ENCODE measurements at places on chromosomes 13 and 19. TPM values are rescaled to one million over a fixed set of nuclear protein-coding genes. Genes with fewer than 3 reads are reported as not detected.
A peak's percentile ranks its signal among the peaks of the same experiment; 100 is the strongest.

GRCh38 chr13:50574731-50575130 is 268.8 kb downstream of the DLEU7 start:
- DNase-seq = no peak

GRCh38 chr13:98942997-98943396 is 34.9 kb downstream of the DOCK9 start:
- no peak for DNase-seq

DNA sequence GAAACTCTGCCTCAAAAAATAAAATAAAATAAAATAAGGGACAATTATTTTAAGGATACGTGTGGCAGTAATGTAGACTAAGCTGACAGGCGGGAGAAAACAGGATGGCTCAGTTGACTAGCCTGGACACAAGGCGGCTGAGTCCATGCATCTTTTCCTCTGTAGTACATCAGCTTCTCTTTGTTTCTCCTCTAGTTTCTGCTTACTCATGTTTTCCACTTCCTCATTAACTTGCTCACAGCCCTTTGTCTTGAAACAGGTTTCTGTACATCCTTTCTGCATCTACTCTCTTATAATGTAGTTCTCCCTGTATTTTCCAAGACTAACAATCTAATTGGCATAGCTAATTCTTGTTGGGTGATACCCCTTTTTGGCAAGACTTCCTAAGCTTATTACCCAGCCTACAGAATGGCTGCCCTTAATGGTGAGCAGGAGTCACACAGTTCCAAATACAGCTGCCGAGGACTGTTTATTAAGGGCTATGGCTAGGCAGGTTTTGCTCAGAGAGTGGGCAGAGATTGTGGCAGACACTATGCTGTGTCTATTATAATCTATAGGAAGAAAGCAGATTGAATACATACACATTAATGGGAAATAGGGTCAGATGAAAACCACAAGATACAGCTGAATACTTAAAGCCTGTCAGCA is 58.7 kb upstream of the KLF5 start:
- no peak for DNase-seq

DNA sequence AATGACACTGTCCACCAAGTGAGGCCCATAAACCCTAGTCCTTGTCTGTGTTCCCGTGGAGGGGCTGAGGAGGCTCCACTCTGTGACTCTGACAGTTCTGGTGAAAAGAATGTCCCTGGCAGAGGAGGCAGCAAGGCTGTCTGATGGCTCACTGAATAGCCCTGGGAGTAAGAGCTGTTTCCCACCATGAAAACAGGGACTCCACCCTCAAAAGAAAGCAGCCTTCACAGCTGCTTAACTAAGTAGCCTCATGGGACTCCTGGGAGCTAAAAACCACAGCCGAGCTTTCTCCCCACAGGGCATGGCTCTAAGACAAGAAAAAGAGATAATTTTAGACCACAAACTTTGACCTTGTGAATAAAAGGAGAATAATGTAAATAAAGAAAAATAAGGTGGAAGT is 135.1 kb upstream of the FRY start:
- peak; percentile 34 for DNase-seq

DNA sequence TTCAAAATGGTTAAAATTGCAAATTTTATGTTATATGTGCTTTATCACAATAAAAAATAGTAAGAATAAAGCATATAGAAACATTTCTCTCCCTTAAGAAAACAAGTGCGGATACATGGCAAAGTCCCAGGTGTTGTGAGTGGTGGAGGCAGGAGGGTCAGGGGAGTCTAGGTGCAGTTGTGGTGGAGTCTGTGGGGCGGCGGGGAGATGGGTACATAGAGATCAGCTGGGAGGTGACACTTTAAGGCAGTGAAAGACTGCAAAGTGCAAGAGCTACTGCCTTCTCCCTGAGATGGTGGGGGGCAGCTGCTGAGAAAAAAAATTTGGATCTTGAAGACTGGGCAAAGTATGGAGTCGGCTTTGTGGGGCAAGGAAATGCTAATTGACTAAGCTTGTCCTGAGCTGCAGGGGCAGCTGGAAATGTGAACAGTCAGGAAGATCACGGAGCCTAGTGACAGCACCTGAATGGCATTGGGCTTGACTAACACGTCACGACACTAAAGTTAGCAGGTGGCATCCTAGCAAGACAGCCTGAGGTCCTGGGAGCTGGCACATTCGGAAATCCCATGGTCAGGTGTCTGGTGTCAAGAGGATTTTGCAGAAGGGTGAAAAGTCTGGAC is 72.9 kb upstream of the IRS2 start:
- DNase-seq = no peak

DNA sequence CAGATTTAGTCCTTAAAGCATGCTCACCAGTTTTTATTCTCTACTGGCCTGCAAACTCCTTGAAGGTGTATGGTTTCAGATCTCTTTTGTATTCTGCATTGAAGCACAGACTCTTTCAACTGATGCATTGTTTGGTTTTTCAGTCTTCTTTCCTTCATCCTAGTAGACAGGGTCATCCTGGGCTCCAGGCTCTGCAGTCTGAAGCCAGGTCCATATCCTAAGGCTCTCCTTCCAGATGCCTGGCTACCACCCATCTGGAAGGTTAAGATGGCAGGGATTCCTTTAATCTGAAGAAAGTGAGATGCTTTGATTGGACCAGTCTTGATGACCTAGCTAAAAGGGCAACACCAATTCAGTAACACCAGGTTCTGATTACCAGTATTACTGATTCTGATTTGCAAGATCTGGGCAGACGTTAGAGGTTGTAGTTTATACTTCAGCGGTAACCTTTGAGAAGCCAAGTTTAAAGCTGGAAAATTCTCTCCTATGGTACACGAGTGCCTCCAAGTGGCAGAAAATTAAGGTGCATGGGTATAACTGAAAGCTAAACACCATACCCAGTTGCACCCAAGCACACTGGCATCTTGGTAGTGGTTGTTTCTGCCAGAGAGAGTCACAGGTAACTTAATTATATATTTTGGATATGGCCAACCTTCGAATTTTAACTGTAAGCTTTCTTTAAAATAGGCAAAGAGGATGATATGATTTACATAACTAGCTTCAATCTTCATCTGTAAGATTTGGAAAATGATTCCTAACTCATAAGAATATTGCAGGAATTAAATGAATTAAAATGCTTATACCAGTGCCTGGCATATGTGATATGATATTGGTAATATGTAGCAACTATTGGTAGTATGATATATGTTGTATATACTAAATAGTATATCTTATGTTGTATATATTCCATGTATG is 1651.9 kb upstream of the MIR17HG start:
- DNase-seq = no peak

DNA sequence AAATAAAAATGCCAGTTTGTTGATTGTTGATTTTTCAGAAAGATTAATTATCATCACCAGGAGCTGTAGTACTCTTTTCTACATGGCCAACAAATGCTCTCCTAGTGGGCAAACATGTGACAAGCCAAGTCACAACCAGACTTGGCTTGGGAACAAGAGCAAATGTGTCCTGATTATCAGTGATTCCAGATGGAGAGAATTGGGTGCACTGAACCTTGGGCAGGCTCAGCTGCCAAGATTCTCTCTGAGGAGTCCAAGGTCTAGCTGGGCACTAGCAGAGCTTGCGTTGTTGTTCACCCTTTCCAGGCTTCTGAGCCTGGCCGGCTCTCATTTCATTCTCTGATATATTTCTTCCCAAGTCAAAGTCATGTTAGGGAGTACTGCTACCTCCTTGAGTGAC is 27.3 kb upstream of the GPI start:
- DNase-seq = no peak

GRCh38 chr13:109105899-109106298 is 476.5 kb downstream of the MYO16 start:
- DNase-seq = no peak

DNA sequence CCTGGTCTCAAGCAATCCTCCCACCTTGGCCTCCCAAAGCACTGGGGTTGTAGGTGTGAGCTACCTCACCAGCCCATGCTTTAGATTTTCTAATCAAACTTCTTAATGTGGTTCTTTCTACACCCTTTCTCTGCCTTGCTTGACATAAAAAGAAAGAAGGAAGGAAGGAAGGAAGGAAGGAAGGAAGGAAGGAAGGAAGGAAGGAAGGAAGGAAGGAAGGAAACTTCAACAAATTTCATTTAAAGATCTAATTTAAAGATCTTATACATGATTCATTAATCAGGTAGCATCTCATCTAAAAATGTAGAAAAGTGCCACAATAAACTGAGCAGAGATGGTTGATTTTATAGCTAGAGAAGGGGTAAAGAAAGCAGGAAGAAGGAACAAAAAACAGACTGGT is 215.0 kb downstream of the DIAPH3 start:
- no peak for DNase-seq

DNA sequence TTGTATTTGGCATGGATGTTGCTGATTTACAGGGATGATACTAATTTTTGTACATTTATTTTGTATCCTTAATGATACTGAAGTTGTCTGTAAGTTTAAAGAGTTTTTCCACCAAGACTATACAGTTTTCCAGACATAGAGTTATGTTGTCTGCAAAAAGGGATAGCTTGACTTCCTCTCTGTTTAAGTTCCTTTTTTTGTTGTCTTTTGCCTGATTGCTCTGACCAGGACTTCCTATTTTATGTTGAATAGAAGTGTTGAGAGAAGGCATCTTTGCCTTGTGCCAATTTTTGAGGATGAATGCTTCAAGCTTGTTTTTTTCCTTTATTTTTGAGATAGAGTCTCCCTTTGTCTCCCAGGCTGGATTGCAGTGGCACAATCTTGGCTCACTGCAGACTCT is 36.8 kb upstream of the ZNF681 start:
- no peak for DNase-seq

GRCh38 chr19:42121036-42121621 is 11.1 kb downstream of the POU2F2 start:
- DNase-seq = no peak

Gene TNNT1
- 25.6 TPM for total RNA-seq

Gene ABHD17A
- 60.8 TPM for total RNA-seq

Gene ZNF534
- 0.24 TPM for total RNA-seq

Gene TNFSF13B
- 1.9 TPM for total RNA-seq

Gene HRC
- total RNA-seq = 499 TPM
